ENCODE measurements at places on chromosomes 1 and 21.

DNA sequence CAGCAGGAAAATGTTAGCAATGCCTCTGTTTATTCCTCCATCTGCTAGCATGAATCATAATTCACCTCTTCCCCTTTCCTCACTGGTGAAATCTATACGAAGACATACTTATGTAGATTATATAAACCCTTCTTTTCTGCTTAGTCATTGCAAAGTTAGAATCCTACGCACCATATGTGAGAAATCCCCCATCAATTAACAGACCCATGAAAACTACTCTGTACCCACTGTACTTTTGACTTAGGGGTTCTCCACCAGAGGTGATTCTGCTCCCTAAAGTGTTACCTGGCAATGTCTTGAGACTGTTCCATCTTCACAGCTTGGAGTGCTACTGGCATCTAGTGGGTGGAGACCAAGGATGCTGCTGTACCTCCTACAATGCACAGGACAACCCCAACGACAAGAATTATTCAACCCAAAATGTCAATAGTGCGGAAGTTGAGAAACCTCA is 49.6 kb upstream of the KCTD3 start:
- peak; percentile 53 for DNase-seq

GRCh38 chr1:158056498-158056897 is 63.1 kb downstream of the KIRREL1 start:
- no peak for DNase-seq

DNA sequence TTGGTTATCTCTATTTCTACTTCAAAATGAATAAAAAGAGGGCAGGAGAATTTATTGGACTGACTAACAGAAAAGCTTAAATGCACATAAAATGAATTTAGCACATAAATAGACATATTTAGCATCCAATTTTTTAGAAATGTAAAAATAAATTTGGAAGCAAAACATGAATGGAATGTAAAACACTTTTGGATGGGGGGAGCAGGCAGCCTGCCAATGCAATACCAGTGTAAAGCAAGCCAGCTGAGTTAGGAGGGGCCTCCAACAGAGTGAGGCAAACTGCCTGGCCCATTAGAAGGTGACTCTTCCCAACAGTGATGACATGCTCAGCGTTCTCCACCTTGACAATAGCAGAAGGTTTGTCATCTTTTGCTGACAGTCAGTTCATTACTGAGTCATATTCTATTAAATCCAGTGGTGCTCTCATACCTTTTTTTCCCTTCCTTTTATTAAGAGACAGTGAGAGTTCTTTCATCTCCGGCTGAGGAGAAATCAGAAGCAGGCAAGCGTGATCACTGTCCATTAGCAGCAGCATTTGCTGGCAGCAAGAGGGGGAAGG is 19.5 kb upstream of the EXO1 start:
- no peak for DNase-seq

- no peak for DNase-seq
Observed at GRCh38 chr1:181986907-181987305, 74.6 kb downstream of the ZNF648 start.

DNA sequence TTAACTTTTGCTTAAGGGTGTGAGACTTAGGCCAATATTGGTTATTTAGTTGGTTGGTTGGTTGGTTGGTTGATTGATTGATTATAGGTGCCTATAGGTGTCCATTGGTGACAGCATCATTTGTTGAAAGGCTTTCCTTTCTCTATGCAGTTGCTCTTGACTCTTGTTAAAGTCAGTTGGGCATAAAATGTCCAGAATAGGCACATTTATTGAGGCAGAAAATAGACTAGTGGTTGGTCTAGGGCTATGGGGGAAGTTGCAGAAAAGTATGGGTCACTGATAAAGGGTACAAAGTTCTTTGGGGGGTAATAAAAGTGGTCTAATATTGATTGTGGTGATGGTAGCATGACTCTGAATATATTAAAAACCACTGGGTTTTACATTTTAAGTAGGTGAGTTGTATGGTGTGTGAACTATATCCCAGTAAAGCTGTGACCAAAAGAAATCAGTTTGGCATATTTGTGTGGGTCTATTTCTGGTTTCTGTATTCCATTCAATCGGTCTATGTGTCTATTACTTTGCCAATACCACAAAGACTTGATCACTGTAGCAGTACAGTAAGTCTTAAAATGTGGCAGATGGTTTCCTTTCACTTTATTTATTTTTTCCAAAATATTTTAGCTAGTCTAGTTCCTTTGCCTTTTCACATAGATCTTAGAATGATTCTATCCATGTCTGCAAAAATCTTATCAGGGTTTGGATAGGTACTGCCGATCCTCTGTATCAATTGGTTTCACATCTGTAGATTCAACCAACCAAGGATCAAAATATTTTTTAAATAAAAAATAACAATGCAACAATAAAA is 63.0 kb downstream of the ATP1A1 start:
- DNase-seq: no peak

GRCh38 chr1:23441446-23442148 is 17.0 kb upstream of the TCEA3 start:
- no peak for DNase-seq

DNA sequence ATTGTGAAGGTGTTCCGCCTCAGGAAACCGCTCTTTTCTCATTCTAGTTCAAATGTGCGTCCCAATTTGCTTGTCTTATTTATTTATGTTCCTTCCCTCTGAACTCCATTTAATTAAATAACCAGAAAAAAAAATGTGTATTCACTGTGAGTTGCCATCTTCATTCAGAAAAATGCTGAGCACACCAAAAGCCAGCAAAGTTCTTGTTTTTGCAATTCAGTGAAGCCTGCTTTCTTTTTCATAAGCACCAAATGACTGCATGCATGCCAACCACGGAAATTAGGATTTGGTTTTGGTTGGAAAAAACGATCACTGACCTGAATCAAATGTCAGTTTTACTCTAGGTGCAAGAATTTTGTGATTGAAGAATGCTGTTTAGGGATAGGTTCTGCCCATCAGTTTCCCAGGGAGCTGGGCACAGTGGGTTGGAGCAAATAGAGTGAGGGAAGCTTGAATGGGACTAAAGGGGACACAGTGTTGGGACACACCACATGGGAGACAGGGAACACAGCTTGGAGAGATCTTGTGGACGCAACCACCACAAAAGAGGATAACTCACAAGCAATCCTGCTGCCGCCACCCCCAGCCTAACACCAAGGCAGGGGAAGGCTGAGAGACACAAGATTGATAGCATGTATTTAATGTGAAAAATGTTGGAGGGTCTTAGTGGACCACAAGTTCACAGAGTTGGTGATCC is 183.4 kb upstream of the GALNT2 start:
- no peak for DNase-seq

- DNase-seq: peak; percentile 71
Observed at GRCh38 chr1:75765697-75766355, 20.2 kb upstream of the RABGGTB start.

GRCh38 chr1:228469413-228470162 is 17.6 kb upstream of the RNF187 start:
- no peak for DNase-seq

DNA sequence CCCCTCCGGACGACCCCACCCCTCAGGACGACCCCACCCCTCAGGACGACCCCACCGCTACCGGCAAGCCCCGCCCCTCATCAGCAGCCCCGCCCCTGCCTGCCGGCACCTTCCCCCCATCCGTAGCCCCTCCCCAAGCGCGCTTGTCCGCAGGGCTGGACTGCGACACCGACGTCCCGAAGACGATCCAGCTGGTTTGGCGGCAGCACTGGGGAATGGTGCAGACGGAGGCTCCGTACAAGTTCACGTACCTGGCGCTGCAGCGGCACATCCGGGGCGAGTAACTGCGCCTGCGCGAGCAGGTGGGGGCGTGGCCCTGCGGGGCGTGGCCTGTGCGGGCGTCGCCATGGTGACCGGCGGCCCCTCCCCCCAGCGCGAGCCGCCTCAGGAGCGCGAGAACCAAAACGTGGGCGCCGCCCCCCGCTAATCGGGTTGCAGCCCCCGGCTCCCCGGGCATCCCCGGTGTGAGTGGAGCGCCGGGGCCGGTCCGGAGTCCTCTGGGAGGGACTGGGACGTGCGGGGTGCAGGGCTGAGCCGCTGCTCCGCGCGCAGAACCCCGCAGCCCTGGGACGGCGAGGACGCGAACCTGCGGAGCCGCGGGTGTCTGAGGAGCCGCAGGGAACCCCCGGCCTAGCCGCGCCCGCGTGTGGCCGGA is 4.9 kb downstream of the RNF223 start:
- peak; percentile 52 for DNase-seq

DNA sequence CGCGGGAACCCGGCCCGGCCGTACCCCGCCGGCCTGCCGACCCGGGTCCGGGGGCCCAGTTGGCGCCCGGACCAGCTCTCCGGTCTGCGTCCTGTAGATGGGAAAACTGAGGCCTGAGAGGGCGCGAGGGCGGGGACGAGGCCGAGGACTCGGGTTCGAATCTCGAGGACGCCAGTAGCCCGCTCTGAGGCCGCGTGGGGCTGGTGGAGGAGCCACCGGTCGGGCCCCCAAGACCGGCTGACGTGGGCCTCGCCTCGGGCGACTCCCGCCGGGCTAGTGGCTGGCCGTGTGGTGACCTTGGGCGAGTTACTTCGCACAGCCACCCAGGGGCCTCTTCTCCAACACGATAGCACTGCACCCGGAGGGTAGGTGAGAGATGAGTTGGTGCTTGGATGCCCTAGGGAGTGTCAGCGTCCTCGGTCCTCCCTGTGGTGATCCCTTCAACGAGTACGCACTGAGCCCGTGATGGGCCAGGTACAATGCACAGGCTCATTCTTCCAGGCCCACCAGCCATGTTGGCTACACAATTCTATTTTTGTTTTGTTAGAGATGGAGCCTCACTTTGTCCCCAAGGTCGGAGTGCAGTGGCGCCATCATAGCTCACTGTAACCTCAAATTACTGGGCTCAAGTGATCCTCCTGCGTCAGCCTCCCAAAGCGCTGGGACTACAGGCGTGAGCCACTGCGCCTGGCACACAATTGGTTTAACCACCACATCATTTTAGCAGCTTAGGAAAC is 404 bp upstream of the SCMH1 start:
- DNase-seq: no peak

- DNase-seq: no peak
Observed at GRCh38 chr1:154352245-154352580, 26.9 kb downstream of the ATP8B2 start.

GRCh38 chr1:226069811-226070489 is 7.4 kb downstream of the H3-3A start:
- no peak for DNase-seq

- DNase-seq: peak; percentile 49
Observed at GRCh38 chr1:18948913-18949685, 7.4 kb downstream of the IFFO2 start.

DNA sequence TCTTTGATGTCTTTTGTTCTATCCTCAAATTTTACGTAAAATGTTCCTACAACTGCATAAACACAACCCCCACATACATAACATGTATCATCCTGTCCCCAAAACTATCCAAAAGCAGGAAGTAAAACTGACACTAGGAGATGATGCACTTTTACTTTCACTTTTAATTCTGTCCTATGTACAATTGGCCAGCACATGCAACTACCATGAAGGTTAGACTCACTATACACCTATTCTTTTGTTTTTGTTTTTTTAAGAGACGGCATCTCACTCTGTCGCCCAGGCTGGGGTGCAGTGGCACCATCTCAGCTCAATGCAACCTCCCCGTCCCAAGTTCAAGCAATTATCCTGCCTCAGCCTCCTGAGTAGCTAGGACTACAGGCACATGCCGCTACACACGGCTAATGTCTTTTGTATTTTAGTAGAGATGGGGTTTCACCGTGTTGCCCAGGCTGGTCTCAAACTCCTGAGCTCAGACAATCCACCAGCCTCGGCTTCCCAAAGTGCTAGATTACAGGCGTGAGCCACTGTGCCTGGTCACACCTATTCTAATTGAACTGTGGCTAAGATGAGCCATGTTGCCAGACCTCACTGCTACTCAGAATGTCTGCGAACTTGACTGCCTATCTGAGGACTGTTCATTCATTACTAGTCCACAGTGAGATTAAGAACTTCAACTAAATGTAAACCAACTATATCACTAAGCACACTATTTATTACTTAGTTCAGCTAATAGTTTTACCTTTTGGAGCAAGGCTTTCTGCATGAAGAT is 48.0 kb downstream of the TOR3A start:
- peak; percentile 72 for DNase-seq

DNA sequence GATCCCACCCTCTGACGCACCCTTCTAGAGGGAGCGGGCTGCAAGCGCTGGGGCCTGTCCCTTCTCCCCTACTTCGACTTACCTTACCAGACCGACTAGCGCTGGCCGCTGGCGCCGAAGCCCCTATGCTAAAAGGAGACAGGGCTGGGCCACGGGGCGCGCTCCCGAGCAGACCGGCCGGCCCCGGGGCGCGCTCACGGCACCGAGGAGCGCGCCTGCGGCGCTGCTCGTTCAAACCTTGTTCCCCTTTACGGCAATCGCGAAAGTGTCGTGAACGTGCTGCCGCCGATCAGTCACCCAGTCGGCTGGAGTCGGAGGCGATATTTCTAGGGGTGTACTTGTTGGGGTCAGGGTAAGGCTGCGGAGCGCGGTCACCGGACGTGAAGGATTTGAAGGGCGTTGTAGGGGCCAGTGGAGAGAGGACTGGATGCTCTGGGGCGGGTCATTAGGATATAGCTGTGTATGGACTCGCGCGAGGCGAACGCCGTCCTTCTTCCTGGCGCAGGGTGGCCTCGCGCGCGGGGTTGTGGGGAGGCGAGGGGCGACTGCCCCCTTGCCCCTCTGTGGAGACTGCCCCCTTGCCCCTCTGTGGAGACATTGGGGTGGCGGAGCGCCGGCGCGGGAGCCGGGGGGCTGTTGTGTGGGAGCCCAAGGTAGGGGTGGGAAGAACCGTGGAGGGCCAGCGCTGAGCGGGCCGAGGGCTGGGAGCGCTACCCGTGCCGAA is at the start of the genes CEPT1 and DRAM2:
TSS of gene CEPT1 (plus strand) at position 268 of the 724 bp plus-strand sequence. CDS start 7,492 bp downstream, outside the sequence.
TSS of gene DRAM2 (minus strand) at position 138 of the 724 bp plus-strand sequence. CDS start 8,539 bp downstream, outside the sequence.
- DNase-seq: peak; percentile 96

DNA sequence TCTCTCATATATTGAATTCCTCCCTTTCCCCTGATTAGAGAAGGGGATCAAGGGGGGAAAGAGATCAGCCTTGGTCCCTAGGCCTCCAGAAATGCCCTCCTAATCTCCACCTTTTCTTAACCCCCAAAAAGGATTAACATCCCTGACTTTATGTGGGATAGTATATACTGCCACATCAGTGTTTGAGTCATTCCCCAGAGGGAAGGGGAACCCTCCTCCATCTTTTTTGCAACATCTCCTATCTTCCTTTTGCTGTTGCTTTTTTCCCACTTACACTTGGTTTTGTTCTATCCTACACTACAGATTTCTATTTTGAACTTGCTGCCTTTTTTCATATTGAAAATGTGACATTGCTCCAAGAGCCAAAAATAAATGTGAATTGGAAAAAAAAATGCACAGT is 65.4 kb upstream of the PODN start:
- no peak for DNase-seq

DNA sequence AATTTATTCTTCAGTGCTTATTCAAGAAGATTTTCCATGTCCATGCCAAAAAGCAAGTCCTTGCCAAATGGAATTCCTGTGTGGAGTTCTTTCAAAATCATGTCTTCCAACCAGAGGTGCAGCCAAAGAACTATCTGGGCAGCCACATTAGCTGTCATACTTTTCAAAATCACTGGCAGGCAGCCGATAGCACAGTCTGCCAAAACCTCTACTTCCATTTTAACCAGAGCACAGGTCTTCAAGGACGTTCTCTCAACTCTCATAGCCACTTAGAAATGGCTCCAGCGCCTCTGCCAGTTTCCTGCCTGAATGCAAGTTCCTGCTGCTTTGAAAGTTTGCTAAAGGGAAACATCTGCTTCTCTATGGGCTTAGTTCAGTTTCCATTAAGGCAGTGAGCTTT is 975.7 kb upstream of the ADGRL4 start:
- no peak for DNase-seq

GRCh38 chr1:154735061-154735803 is 127.2 kb upstream of the ADAR start:
- DNase-seq: no peak
